ENCODE measurements at places on chromosomes 12 and 14.
A peak's percentile ranks its signal among the peaks of the same experiment; 100 is the strongest.

DNA sequence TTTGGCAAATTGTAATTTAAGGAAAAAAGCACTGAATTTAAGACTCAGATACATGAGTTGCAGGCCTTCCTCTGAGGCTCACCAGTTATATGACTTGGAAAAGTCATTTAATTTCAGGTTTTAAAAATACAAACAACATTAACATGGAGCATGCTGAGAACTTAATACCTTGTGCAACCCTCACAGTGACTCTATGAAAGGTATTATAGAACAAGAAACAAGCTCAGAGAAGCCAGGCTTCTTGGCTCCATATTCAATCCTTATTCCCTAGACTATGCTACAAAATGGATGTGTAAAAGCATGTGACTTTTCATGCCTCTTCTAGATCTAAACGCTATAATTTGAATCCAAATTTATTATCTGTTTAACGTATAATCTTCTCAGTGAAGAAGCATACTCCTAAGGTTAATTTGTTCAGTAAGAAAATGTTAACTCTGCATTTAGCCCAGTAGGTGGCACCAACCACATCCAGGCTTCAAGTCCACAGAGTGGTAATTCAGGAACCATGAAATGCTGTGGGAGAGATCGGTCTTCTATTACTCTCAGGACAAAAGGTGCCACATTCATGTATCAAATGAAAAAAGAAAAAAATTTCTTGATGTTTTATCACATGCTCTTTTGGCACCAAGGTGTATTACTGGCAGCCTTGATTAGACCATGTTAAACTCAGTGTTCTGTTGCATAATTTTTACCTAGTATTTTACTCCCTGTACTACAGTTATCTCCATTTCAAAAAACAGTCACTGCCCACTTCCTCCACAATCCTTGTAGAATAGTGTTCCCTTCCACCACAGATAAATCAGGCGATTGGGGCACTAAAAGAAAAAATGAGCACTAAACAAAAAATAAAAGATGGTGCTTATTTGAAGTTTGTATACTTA, 9.3 kb downstream of the CCDC196 start:
- DNase-seq: peak; percentile 60

DNA sequence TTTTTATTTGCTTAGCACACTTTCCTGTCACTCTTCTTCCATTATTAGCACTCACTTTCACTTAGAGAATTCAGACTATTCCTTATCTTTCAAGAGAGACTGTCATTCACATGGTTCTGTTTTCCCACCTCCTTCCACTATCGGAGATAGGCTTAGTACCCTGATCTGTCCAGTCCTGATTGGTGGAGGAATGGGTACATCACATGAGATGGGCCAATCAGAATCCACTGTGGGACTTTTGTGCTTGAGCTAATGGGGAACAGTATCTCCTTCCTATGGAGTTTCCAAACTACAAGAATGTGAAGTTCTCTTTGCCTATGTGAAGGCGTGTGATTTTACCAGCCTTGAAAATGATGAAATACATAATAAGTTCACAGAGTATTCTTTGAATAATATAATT, 4.8 kb upstream of the KITLG start:
- no peak for DNase-seq

GRCh38 chr12:123907726-123908476, 64.7 kb downstream of the CCDC92 start:
- DNase-seq: peak; percentile 25

GRCh38 chr12:80553316-80553715, 109.3 kb downstream of the PTPRQ start:
- no peak for DNase-seq

GRCh38 chr14:69226736-69227135, 33.2 kb upstream of the GALNT16 start:
- DNase-seq: no peak

- DNase-seq: no peak
Measured at GRCh38 chr12:68432622-68433021, 100.5 kb upstream of the MDM1 start.

GRCh38 chr12:39405580-39405979, 37.3 kb downstream of the KIF21A start:
- no peak for DNase-seq

Measured in colonic mucosa (tissue), 4 donors.